ENCODE measurements at places on chromosomes 2 and 18.

DNA sequence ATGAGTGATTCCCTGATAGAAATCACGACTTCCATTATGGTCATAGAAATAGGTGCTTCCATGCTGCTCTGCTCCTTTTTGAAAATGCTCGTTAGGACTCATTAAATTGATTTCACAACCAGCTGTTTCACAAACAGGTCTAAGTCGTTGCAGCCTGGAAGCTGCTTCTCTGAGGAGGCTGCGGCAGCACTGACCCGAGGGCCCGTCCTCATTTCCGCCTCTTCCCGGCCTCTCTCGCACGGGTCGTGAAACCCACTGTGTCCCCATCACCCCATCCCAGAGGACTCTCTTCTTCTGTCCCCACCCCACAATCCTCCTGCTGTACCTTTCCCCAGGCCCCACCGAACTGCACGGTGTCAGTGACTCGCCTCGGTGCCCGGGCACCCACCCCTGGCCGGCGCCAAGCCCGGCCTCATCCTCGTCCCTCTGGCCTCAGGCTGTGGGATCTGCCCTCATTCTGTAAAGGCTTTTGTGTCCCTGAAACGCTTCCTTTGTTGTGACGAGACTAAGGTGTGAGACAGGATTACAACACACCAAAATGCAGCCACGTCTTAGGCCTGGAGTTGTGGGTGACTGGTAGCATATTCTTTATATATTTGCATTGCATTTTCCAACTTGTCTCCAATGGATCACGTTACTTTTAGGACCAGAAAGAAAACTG lies 112.7 kb upstream of the CTDP1 start:
- no peak for DNase-seq

DNA sequence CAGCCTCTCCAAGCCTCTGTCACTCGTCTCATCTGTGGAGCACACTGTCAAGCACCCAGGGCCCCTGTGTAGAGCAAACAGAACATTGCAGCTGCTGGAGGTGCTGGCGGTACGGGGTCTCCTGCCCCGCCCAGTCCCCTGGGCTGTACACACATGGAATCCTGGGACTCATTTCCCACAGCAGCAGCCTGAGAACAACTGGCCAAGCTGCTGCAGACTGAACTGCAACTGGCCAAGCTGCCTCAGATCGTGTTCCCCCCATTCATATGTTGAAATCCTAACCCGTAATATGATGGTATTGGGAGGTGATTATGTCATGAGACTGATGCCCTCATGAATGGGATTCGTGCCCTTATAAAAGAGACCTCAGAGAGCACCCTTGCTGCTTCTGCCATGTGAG lies 130.5 kb downstream of the NCK2 start:
- DNase-seq, result no peak

DNA sequence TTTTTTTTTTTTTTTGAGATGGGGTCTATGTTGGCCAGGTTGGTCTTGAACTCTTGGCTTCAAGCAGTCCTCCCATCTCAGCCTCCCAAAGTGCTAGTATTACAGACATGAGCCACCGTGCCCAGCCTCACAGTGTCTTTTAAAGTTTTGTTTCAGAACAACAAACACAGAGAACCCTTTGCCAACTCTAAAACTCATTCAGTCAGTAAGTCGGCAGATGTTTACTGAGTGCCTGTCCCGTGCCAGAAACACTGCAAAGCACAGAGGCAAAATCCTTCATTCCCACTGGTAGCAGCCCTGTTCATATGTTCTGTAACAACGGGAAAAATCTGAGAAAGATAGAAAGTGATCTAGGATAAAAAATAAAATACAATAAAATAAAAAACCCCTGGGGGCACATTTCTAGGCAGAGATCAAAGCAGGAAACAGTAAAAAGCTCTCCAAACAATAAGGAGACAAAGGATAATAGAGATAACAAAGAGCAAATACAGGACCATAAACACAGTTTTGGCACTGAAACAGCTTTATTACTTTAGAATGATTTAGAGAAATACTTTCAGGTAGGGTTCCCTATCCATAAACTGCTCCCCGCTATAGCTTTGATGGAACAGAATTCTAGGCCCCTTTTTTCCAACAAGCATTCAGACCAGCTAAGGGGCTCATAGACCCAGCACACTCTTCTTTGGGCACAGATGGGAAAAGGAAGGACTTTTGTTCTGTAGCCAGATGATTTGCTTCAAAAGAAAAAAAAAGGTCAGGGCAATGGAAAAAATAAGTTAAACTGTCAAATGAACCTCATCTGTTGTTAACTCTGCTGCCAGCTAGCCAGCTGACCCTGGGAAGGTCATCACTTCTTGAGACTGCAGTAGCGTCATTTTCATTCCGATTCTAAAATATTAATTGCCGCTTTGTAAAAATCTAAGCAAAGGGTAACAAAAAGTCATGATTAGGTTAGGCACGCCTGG lies 212.3 kb downstream of the CDH20 start:
- DNase-seq, result no peak

DNA sequence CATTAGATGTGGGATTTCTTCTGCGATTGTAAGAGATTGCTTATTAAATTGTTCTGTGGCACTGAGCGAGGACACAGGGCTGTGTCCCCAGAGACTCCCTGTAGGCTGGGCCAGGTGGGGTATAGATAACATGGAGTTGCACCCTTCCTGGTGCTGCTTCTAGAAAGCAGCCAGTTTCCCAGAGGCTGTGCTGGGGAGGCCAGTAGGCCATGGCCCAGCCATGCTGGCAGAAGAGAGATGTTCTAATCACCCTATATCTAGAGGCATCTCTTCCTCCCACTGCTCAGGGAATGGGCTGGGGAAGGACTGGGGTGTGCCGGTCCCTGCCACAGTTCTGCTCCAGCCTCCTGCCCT lies 66.9 kb downstream of the HS1BP3 start:
- DNase-seq, result no peak

- DNase-seq, result peak; percentile 39
These were observed 43.0 kb upstream of the SLC1A4 start for GRCh38 chr2:64945973-64946768.

- no peak for DNase-seq
These were observed 278.1 kb downstream of the DCDC2C start for GRCh38 chr2:3981446-3981987.
